ENCODE measurements at places on chromosomes 7 and 10.

GRCh38 chr7:128826916-128827247 lies 3.3 kb upstream of the FLNC start:
- DNase-seq, result no peak

GRCh38 chr7:157612664-157613561 lies 276.1 kb downstream of the DNAJB6 start:
- DNase-seq, result no peak

GRCh38 chr10:124030492-124031110 lies 62.8 kb downstream of the CHST15 start:
- no peak for DNase-seq

GRCh38 chr7:27677912-27678612 lies 15.4 kb upstream of the HIBADH start:
- no peak for DNase-seq

- DNase-seq, result no peak
Measured at GRCh38 chr7:132072165-132072564, 504.1 kb downstream of the PLXNA4 start.

DNA sequence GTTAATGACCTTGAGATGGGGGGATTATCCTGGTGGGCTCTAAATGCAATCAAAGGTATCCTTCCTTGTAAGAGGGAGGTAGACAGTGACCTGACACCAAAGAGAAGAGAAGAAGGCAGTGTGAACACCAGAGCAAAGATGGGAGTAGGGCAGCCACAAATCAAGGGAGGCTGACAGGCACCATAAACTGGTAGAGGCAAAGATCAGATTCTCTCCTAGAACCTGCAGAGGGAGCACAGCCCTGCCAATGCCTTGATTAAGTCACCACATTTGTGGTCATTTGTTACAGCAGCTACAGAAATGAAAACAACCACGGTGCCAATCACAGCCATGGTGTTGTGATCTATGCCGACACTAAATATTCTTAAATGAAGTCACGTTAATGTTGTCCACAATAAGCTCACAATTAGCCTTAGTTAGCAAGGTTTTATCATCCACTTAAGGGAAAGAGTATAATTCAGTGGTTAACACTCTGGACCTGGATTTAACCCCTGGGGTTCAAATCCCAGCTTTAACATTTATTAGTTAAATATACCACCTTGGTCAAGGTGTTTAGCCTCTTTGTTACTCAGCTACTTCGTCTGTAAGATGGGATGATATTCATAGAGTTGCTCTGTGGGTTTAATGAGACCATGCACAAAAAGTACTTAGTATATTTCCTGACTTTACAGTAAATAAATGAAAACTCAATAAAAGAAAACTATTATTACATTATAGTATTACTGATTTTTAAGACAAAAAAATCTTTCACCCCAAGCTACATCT lies 70.8 kb downstream of the SGMS1 start:
- no peak for DNase-seq

GRCh38 chr10:95477175-95477520 lies 84.0 kb downstream of the SORBS1 start:
- DNase-seq, result no peak

- no peak for DNase-seq
Measured at GRCh38 chr7:74256491-74257408, 2.6 kb upstream of the RFC2 start.

- no peak for DNase-seq
Measured at GRCh38 chr7:19410106-19410505, 264.9 kb upstream of the FERD3L start.

DNA sequence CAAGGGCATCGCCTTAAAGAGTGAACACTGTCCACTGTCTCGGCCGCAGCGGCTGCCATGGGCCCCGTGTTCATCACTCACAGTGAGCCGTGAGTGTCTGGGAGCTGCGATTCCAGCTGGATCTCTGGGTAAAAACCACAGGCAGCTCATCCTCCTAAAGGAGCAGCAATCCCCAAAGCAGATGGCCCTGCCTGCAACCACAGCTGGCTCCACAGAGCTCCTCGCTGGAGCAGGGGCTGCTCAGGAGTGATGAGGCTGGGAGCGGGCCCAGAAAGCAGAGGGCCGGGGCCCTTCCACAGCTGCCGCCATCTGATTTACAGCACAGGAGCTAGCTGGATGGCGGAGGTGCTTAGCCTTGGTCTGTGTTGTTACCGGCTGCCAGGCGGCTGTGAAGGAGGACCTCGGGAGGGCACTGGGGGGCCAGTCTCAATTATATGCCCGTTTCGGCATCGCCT lies 6.6 kb upstream of the TMEM184A start:
- DNase-seq, result no peak

GRCh38 chr7:47691988-47692387 lies 110.1 kb upstream of the TNS3 start:
- DNase-seq, result no peak

GRCh38 chr10:110042891-110043290 lies 35.1 kb downstream of the ADD3 start:
- no peak for DNase-seq

All from activated naive CD8-positive, alpha-beta T cell treated with anti-CD3 and anti-CD28 coated beads, Interleukin-2, amount 50 U/mL, for 16 hours (primary cell).